Naive thymus-derived CD4-positive, alpha-beta T cell (primary cell): ENCODE measurements at places on chromosomes 13 and 19. TPM values are rescaled to one million over a fixed set of nuclear protein-coding genes. Genes with fewer than 3 reads are reported as not detected.

The GPR180 gene
- polyA plus RNA-seq = 1.3 TPM

The RFPL4A gene
- not detected for polyA plus RNA-seq

The SYT3 gene
- 0.47 TPM for polyA plus RNA-seq

The ZNF576 gene
- polyA plus RNA-seq = 8.6 TPM

The ZNF506 gene
- polyA plus RNA-seq = 23.5 TPM

The TRMT1 gene
- 22.6 TPM for polyA plus RNA-seq

The NEK5 gene
- polyA plus RNA-seq = 0.14 TPM

The FFAR2 gene
- not detected for polyA plus RNA-seq

The SNRNP70 gene
- polyA plus RNA-seq = 63.1 TPM
